ENCODE measurements at places on chromosomes 5 and 9.

- no peak for DNase-seq
Measured at GRCh38 chr9:115956371-115956770, 197.2 kb upstream of the PAPPA start.

DNA sequence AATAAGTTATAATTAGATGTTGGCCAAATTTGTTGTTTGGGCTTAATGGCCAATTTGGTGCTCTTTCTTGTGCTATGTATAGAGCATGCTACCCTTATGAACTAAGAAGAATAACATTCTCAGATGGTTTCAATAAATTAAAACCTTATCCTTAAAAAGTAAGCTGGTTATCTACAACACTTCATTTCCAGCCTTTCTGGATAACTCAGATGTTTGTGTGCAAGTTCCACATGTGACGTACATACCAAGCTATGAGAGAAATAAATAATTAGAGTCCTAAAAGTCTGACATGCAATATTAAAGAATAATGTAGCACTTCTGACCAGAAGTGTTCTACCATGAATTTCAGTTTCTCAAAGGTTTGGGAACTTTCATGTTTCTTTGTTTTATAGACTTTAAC lies 11.7 kb downstream of the MTREX start:
- no peak for DNase-seq

GRCh38 chr5:75202935-75203334 lies 33.7 kb downstream of the ANKRD31 start:
- DNase-seq: no peak

- no peak for DNase-seq
Measured at GRCh38 chr5:122661496-122662180, 113.2 kb upstream of the SNX2 start.

DNA sequence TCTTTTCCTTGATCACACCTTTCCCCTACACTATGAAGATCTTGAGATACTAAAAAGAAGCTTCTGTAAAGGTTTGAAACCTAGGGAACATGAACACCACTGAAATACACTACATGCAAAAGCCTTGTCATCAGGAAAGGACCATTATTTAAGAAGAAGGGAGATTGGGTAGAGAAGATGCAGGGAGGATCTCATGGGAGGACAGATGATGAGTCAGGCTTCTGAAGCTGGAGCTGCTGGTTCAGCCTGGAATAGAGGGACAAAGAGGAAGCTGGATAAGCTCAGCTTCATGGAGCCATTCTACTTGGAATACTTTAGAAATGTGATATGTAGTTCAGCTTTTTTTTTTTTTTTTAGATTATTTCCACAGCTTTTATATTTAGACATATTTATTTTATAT lies 169.8 kb downstream of the MAN2A1 start:
- DNase-seq: no peak

DNA sequence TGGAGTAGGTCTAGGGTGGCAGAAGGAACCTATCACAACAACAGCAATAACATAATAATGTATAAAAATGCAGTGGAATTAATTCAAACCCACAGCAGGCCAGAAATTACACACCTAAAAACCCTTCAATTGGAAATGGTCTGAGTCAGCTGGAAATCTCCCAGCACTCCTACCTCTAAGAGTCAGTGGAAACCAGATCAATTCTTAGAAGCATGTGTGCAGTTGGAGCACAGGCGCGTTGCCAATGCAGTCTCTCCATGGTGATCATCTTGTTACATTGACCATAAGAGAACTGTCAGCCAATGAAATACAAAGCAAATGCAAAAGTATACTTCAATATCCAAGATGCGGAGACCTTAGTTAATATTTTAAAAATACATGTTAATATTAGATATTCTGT lies 15.1 kb upstream of the CSNK1G3 start:
- no peak for DNase-seq

DNA sequence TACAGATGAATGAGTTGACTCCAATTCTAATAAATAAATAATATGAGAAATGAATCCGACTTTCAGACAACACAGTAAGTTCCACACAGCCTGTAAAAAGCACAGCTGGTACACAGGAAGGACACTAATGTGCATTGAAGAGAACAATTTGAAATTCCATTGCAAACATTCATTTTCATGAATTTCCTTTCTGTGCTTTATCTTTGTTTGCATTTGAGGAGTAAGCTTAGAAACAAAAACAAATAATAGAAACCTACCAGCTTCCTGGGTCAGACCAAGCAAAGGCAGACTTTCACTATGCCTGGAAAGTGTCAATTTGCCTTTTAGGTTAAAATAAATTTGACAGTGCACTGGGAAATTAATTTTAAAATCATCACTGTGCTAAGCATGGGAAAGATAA lies 143.8 kb upstream of the VLDLR start:
- DNase-seq: no peak

Data from natural killer cell treated with Interleukin-12 subunit alpha and Interleukin-12 subunit beta and Interleukin-15 and Interleukin-18, amount 100 ng/mL, for 72 hours (primary cell).